ENCODE measurements at places on chromosomes 2 and 18. TPM values are rescaled to one million over a fixed set of nuclear protein-coding genes. Genes with fewer than 3 reads are reported as not detected.

CD28 gene
- 0.05 TPM for total RNA-seq

CXCR1 gene
- total RNA-seq: not detected

DCC gene
- total RNA-seq: not detected

PAX3 gene
- total RNA-seq: 4.1 TPM

UGP2 gene
- 105 TPM for total RNA-seq

SERPINB12 gene
- not detected for total RNA-seq

MPV17 gene
- total RNA-seq: 57.6 TPM

BMP10 gene
- not detected for total RNA-seq

CHN1 gene
- 18.4 TPM for total RNA-seq

CNGA3 gene
- not detected for total RNA-seq

FKBP1B gene
- total RNA-seq: 16.2 TPM

NOL4 gene
- total RNA-seq: not detected

CDKL4 gene
- 1.1 TPM for total RNA-seq

PASK gene
- total RNA-seq: 13.8 TPM

ASTL gene
- not detected for total RNA-seq

TTN gene
- not detected for total RNA-seq

DNA sequence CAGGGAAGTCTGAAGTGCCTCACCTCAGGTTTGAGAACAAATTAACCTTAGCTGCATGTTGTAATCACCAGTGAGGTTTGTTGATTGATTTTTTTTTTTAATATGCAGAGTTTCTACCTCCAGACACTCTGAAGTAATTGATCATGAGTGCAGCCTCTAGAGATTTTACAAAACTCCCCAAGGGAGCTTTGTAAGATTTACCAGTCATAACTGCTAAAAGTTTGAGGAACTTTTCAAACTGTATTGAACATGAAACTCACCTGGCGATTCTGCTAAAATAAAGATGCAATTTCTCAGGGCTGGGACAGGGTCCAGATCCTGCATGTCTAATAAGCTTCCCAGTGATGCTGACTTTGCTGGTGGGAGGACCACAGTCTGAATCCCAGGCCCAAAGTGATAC, 339.6 kb upstream of the DCC start:
- DNase-seq: no peak

DNA sequence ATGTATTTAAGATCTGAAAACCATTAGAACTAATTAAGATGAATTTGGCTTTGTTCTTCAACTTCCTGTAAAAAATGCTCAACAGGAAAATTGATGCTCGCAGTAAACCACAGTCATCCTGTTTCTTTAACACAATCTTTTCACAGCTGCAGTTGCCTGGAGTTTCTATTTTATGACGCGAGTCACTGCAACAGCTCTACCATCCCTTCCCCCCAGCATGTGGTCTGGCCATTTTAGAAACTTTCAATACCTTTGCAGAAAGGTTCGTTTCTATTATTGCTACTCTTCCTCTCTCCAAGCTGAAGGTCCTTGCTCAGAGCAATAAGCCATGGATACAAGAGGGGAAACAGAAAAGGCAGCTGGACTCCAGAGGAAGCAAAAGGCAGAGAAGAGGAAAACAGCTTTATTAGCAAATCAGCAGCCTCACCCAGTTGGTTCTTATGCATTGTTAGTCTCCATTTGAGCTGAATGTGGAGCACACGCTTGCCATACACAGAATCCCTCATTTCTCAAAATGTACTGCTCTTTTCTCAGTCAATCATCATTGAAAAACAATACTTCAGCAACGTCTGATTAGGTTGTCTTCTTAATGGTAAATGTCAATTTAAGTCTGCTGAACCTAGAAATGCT, 3.9 kb downstream of the WIPF1 start:
- no peak for DNase-seq

DNA sequence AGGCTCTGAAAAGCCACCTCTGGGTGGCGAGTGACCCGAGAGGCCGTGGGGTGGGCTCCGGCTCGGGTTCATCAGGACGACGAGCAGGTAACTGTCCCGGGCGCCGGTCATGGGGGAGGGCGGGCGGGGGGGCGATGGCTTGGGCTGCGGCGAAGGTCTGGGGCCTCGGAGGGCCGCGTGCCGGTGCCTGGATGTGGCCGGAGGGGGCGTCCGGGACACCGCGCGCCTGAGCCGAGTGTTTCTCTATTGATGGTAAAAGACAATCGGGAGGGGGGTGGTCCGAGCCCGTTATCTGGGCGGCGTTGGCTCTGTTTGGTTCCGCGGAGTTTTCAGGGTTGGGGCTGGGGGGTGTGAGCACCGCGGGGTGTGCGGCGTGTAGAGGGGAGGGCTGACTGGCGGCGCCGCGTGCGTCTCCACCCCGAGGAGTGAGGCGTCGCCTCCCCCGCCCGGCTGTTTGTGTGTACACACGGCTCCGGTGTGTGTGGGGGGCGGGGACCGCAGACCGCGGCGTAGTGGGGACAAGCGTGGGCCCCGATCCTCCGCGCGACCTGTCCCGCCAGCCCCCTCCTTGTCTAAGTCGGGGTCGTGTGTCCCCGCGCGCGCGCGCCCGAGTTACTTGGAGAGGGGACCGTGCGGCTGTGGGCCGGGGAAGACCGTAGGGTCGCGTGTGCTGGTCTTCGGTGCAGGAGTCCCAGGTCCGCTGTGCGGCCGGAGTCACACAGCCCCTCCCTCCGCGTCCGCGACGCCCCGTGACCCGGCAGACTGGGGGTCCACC, 1.6 kb downstream of the CTIF start:
- peak; percentile 96 for DNase-seq

DNA sequence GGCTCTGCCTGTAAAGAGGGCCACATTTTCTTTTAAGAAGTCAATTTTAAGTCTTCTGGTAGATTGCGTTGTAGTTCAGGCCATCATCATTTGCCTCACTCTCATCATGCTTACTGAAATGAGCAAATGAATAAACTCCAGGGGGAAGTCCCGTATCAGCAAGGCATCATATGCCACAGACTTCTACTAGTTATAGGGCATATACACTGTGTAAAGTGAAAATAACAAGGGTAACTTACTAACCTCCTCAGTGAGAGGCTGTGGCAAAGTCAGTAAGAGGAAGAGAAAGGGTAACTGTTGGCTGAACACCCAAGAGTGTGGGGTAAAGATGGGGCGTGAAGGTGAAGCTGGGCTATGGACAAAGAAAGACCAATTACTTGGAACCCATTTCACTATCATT, 456.2 kb downstream of the SPAG16 start:
- no peak for DNase-seq

- no peak for DNase-seq
Measured at GRCh38 chr18:12990123-12990475, 1.1 kb upstream of the CEP192 start.

DNA sequence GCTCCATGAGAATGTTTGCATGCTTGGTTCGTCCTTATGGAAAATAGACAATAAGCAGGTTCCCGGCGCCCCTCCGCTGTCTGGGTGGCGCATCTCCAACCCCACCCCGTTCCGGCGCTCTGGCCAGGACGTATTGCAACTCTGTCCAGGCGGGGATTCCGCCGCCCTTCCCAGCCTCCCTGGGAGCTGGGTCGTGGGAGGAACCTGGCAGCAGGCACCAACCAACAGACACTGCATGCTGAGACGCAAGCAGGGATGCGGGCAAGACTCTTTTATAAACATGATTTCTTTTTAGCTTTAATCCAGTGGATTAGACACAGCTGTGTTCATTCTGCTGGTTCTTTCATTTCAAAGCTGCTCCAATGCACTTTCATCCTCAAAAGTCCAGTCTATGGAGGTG, 240.2 kb downstream of the SH3BP4 start:
- no peak for DNase-seq

GRCh38 chr2:216109962-216110614, 940 bp downstream of the XRCC5 start:
- DNase-seq: no peak

- DNase-seq: no peak
Measured at GRCh38 chr2:158529379-158530259, 72.9 kb downstream of the PKP4 start.

DNA sequence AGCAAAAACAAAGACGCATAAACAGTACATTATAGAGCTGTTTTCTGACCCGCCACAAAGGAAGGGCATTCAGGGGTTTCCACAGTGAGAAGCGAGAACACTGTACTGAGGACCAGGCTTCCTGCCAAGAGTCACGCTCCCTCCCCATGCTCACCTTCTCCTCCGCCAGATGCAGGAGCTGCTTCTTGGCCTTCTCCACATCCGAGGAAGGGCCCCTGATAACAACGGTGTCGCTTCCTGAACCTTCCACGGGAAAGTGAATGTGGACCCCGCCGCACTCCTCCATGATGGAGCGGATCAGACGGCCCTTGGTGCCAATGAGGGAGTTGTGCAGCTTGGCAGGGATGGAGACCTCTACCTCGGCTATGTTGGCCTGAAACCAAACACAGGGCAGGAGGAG, 53.8 kb downstream of the ANO7 start:
- no peak for DNase-seq

GRCh38 chr2:241728627-241729026, 5.8 kb upstream of the D2HGDH start:
- no peak for DNase-seq

DNA sequence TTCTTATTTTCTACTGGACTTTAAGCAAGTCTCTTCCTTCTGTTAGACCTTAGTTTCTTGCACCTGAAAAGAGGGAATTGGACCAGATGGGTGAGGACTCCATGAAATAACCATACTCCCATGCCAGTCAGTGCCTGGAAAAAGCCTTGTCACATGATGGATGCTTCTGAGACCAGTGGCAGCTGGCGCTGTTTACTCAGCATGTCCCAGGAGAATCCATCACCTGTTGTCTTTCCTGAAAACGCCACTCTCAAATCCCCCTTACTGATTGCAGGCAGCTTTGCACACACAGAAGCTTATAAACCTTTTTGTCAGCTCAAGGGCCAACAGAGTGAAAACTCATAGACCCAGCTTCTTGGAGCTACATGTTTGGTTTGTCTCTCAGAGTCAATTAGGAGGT, 117.6 kb downstream of the POLE4 start:
- DNase-seq: no peak

- DNase-seq: no peak
Measured at GRCh38 chr2:59181347-59181746, 940.2 kb upstream of the FANCL start.

GRCh38 chr2:205347899-205348298, 334.4 kb upstream of the NRP2 start:
- no peak for DNase-seq

GRCh38 chr18:31510319-31510718, 12.3 kb downstream of the DSG2 start:
- no peak for DNase-seq

GRCh38 chr18:384897-385296, 115.6 kb downstream of the COLEC12 start:
- no peak for DNase-seq

- no peak for DNase-seq
Measured at GRCh38 chr2:124985270-124985669, 960.2 kb downstream of the CNTNAP5 start.

- no peak for DNase-seq
Measured at GRCh38 chr18:10038268-10038667, 124.5 kb downstream of the VAPA start.

- no peak for DNase-seq
Measured at GRCh38 chr2:65564299-65564698, 131.9 kb upstream of the SPRED2 start.

DNA sequence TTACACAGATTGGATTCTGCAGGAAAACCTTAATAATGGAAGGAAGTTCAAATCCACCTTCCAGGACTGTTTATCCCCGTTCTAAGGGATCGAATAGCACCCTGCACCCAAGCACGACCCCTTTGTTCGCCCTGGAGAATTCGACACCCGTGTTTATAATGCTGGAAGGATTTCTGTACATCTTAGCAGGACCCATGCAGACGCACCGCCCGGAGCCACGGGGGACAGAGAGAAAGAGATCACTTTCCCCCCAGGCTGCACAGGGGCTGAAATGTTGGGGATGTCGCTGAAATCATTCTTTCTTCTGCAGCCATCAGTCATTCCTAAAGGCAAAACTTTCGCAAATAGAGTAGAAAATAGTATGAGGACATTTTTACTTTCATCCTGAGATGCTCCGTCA, 238.7 kb upstream of the SALL3 start:
- no peak for DNase-seq

GRCh38 chr2:218708086-218708485, 2.5 kb upstream of the TTLL4 start:
- DNase-seq: no peak

DNA sequence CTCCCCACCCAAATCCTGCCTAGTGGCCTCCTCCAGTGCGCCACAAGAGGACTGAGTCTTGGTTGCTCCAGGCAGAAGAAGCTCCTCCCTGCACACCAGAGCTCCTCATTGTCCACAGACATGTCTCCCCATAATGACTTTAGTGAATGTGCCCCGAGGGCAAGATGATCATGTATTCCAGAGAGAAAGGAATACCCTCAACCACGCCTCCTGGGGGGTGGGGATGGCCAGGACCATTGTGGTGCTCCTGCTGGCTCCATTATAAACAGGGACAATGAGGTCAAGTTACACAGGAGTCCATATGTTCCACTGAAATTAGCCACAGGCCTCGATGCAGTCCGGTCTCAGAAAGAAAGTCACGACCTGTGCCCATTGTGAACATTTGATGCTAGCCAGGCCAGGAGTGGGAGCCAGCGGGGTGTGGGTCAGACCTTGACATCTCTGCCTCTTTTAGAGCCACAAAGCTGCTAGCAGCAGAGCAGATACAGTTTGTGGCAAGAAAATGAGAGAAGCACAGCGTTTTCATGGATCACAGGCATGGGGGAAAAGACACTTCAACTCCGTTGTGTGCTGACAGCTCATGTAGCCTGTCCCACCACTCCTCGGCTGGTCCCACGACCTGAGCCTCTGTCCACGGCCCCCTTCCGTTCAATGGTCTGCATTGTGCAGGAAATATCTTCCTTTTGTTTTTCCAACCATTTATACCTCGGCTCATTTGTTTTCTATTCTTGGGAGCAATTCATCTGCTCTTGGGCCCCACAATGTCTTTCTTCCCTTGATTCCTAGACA, 70.7 kb upstream of the FZD7 start:
- peak; percentile 28 for DNase-seq

GRCh38 chr2:88671786-88672427, 19.6 kb upstream of the RPIA start:
- no peak for DNase-seq

- no peak for DNase-seq
Measured at GRCh38 chr18:574865-575645, 5.1 kb upstream of the CETN1 start.

DNA sequence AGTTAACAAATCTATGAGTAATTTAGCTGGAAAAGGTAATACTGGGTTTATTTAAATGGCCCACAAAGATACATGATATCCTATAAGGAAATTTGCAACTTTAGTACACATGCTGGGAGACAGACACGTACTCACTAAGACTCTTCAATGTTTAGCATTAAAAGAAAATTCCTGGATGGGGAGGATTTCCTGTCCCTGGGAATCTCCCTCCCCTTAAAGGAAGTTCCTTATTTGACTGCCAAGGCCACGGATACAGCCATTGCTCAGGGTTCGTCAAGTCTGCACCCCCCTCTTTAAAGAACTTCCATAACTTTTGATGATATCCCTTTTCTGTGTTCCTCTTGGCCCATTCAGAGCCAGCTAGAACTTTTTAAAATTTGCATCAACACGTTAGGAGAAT, 267.6 kb downstream of the CD226 start:
- DNase-seq: no peak

- no peak for DNase-seq
Measured at GRCh38 chr2:42793334-42794270, 1.2 kb upstream of the HAAO start.

GRCh38 chr2:68932402-68932801, 20.3 kb downstream of the GKN2 start:
- no peak for DNase-seq

GRCh38 chr18:11149441-11150270, at the start of gene PIEZO2:
PIEZO2 (minus strand) TSS chr18:11149569; CDS start chr18:11148588, 981 bp downstream.
- no peak for DNase-seq
